ENCODE measurements at places on chromosomes 7 and 10. TPM values are rescaled to one million over a fixed set of nuclear protein-coding genes. Genes with fewer than 3 reads are reported as not detected.

Gene HIPK2
- total RNA-seq, result 61.5 TPM

DNA sequence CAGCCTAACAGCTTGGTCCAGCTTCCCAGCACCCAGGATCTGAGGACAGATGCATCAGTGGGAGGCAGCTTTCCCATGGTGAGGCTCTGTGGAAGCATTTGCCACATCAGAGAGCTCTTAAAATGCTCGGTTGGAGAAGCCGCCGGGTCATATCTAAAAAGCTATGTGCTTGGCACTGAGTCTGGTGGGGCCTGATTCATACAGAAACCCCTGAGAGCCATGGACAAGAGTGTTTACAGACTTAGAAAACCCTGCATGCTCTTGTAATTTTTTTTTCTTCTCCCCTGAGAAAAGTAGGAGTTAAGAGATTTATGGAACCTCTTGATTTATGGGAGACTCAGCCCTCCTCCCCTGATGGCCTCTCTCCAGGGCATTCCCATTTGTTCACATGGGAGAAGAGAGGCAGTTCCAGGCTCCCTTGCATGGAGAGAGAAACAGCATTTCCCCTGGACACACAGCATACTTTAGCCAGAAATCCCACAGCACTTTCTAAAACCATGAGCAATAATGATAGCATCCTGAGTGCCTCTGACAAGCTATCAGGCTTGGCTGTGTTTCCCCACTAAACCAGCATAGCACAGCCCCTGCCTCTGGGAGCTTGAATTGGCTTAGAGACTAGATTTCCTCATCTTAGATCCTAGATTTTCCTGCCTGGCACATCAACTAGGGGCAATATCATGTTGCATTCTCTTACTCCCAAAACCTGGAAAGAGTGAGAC, 322.1 kb upstream of the AUTS2 start:
- no peaks in the 10 kb centered on the region for H3K4me1 ChIP-seq
- H3K27me3 ChIP-seq, result peaks cover 5% of the 10 kb centered on the region
- no peak overlapping the region for H3K27ac ChIP-seq
- no peak for DNase-seq
- no peaks in the 10 kb centered on the region for H3K36me3 ChIP-seq

Gene PNLIP
- total RNA-seq, result not detected

GRCh38 chr7:36403452-36403851, 13.8 kb downstream of the ANLN start:
- no peak overlapping the region for H3K4me3 ChIP-seq
- H3K36me3 ChIP-seq, result peaks cover 26% of the 10 kb centered on the region
- no peaks in the 10 kb centered on the region for H3K27me3 ChIP-seq
- no peak overlapping the region for H3K27ac ChIP-seq
- no peak for DNase-seq

Gene PLXDC2
- 4.1 TPM for total RNA-seq

DNA sequence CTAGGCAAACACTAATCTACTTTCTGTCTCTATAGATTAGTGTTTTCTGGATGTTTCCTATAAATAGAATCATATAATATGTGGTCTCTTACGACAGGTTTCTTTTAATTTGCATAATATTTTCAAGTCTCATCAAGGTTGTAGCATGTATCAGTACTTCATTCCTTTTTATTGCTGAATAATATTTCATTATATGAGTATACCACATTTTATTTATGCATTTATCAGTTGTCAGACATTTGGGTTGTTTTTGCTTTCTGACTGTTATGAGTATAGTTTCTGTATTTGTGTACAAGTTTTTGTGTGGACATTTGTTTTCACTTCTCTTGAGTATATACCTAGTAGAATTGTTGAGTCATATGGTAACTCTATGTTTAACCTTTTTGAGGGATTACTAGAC, 48.2 kb downstream of the SHOC2 start:
- H3K4me3 ChIP-seq, result no peak overlapping the region
- H3K27ac ChIP-seq, result no peak overlapping the region
- no peak for DNase-seq
- no peaks in the 10 kb centered on the region for H3K27me3 ChIP-seq
- peaks cover 5% of the 10 kb centered on the region for H3K4me1 ChIP-seq
- no peaks in the 10 kb centered on the region for H3K36me3 ChIP-seq

DNA sequence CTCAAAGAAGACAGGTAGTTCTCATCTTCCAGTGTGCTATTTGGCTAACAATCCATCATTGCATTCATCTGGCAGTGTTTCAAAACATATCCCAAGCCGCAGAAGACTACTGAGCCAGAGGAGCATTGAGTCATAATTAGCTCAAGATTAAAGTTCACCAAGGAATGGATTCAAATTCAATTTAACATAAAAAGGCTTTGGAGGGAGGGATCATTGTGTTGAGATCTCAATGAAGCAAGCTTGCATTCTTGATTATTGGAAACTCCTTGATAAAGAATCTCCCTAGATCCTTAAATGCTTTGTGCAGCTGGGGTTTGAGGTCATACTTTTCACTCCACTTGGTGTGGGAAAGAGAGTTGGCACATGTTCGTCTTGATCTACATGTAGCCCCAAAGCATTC, 142.8 kb upstream of the SEMA3A start:
- peaks cover 7% of the 10 kb centered on the region for H3K4me1 ChIP-seq
- no peaks in the 10 kb centered on the region for H3K36me3 ChIP-seq
- H3K27ac ChIP-seq, result no peak overlapping the region

DNA sequence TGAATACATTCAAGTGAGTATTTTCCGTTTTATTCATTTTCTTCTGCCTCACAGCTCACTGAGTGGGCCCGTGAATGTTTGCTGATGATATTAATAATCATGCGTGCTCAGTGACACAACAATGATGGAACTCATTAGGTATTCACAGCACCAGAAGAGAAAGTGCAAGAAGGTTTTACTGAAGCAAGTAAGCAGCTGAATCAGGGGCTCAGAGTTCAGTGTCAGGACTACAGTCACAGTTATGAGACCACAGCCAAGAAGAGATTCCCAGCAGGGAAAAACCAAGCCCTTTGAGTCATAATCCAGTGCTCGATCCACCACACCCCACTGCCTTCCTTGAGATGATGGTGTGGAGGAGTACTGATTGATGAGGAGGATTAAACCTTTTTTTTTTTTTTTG, 247.4 kb downstream of the KIAA1217 start:
- H3K4me3 ChIP-seq, result no peak overlapping the region

Gene ADCYAP1R1
- 9.0 TPM for total RNA-seq

GRCh38 chr10:125983161-125983560, 86.8 kb downstream of the FANK1 start:
- no peak overlapping the region for H3K27ac ChIP-seq
- peaks cover 27% of the 10 kb centered on the region for H3K4me1 ChIP-seq
- no peaks in the 10 kb centered on the region for H3K36me3 ChIP-seq
- no peaks in the 10 kb centered on the region for H3K27me3 ChIP-seq
- no peak overlapping the region for H3K4me3 ChIP-seq

DNA sequence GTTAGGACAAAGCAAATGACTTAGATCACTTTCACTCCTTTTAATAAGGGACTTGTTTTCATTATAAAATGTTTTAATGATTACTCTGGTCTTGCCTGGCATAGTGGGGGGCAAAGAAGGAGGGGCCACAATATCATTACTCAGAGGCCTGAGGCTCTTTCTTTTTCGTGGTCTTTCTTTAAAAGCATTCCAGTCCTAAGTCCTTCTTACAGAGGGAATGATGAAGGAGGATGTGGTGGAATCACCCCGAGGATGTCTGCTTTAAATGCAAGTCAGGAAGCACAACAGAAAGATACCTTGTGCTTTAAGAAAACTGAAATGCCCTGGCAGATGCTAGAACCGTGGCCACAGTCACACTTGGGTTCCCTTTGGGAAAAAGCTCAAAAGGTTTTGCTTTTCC, 379.1 kb downstream of the INHBA start:
- H3K4me1 ChIP-seq, result no peaks in the 10 kb centered on the region
- H3K4me3 ChIP-seq, result no peak overlapping the region
- DNase-seq, result no peak

Gene STAMBPL1
- total RNA-seq, result 3.4 TPM

Gene OR2A42
- not detected for total RNA-seq

- H3K27ac ChIP-seq, result no peak overlapping the region
- no peaks in the 10 kb centered on the region for H3K36me3 ChIP-seq
- no peaks in the 10 kb centered on the region for H3K4me1 ChIP-seq
Observed at GRCh38 chr7:22319424-22320403, 37.2 kb downstream of the RAPGEF5 start.

Gene ASB10
- total RNA-seq, result not detected

DNA sequence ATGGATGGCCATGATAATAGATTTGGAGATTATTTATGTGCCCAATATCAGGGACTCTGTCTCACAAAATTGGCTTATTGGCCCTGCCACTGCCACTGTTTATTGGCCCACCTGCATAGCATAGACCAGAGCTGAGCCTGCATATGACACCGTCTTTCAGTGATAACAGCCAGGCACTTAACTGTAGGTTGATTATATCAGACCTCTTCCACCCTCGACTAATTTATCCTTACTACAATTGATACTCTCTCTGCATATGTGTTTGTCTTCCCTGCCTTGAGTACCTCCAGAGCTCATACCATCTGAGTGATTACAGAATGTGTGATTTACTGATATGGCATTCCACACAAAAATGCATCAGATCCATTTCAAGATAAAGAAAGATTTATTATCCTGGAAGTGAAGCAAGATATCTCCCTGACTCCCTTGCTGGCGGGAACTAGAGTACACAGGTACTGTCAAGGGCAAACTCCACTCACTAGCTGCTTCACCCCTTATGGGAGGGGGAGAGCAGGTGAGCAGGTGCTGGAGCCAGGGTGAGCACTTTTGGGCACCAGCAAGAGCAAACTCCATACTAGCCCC, 13.1 kb upstream of the SAMD9L start:
- no peak overlapping the region for H3K4me3 ChIP-seq
- no peaks in the 10 kb centered on the region for H3K4me1 ChIP-seq
- no peaks in the 10 kb centered on the region for H3K36me3 ChIP-seq

GRCh38 chr7:39745320-39745719, 121.9 kb downstream of the RALA start:
- DNase-seq, result no peak
- no peak overlapping the region for H3K4me3 ChIP-seq
- no peak overlapping the region for H3K27ac ChIP-seq
- no peaks in the 10 kb centered on the region for H3K36me3 ChIP-seq

Gene NOM1
- total RNA-seq, result 28.2 TPM

Gene C10orf88
- 11.8 TPM for total RNA-seq

GRCh38 chr10:104415526-104416165, 62.0 kb downstream of the CFAP58 start:
- no peak overlapping the region for H3K4me3 ChIP-seq
- no peaks in the 10 kb centered on the region for H3K27me3 ChIP-seq
- H3K36me3 ChIP-seq, result no peaks in the 10 kb centered on the region
- no peaks in the 10 kb centered on the region for H3K4me1 ChIP-seq

Gene ABHD11
- total RNA-seq, result 26.4 TPM

- no peak overlapping the region for H3K4me3 ChIP-seq
- H3K27me3 ChIP-seq, result no peaks in the 10 kb centered on the region
- H3K27ac ChIP-seq, result no peak overlapping the region
Observed at GRCh38 chr7:84790882-84791281, 396.0 kb downstream of the SEMA3D start.

- no peak overlapping the region for H3K27ac ChIP-seq
- H3K4me3 ChIP-seq, result no peak overlapping the region
- H3K36me3 ChIP-seq, result no peaks in the 10 kb centered on the region
- H3K4me1 ChIP-seq, result no peaks in the 10 kb centered on the region
- no peak for DNase-seq
Observed at GRCh38 chr10:49157229-49157628, 23.4 kb upstream of the FAM170B start.

Gene NOS3
- 6.1 TPM for total RNA-seq

- H3K4me3 ChIP-seq, result no peak overlapping the region
- peak overlapping the region; percentile 73 for H3K27ac ChIP-seq
- peaks cover 3% of the 10 kb centered on the region for H3K36me3 ChIP-seq
- H3K4me1 ChIP-seq, result peaks cover 23% of the 10 kb centered on the region
- no peaks in the 10 kb centered on the region for H3K27me3 ChIP-seq
Observed at GRCh38 chr7:94313926-94314325, 80.8 kb upstream of the COL1A2 start.

Gene FGFBP3
- total RNA-seq, result 420 TPM

DNA sequence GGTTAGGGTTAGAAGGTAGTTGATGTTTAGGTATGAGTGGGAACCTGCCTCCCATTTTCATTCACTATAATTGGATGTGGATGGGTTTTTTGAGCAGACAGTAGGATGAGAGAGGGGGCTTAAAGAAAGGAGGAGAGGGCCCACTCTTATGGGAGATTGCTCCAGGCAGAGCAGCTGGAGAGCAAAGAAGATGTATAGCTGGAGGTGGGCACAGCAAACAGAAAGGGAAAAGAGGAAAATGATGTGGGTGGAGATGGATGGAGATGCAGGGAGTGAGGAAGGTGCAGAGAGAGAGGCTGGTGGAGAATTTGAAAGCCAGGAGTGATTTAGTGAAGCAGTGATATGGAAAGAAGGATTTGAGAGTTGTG, 29.9 kb downstream of the LSMEM1 start:
- H3K4me3 ChIP-seq, result no peak overlapping the region
- H3K36me3 ChIP-seq, result no peaks in the 10 kb centered on the region
- no peak for DNase-seq
- peaks cover under 1% of the 10 kb centered on the region for H3K4me1 ChIP-seq
- H3K27me3 ChIP-seq, result no peaks in the 10 kb centered on the region

Gene ARHGAP21
- 104 TPM for total RNA-seq

Gene MRLN
- total RNA-seq, result not detected

Gene GIMAP1
- not detected for total RNA-seq

GRCh38 chr10:22837351-22837750, 90.5 kb upstream of the ARMC3 start:
- peaks cover 21% of the 10 kb centered on the region for H3K4me1 ChIP-seq
- H3K4me3 ChIP-seq, result no peak overlapping the region
- H3K27me3 ChIP-seq, result no peaks in the 10 kb centered on the region
- no peak for DNase-seq
- no peak overlapping the region for H3K27ac ChIP-seq

Gene VWA2
- not detected for total RNA-seq

GRCh38 chr7:115178835-115179234, 256.9 kb downstream of the MDFIC start:
- H3K27me3 ChIP-seq, result no peaks in the 10 kb centered on the region
- no peak overlapping the region for H3K27ac ChIP-seq
- H3K4me3 ChIP-seq, result no peak overlapping the region
- H3K36me3 ChIP-seq, result no peaks in the 10 kb centered on the region
- no peak for DNase-seq

GRCh38 chr7:101156866-101157589, 2.8 kb downstream of the AP1S1 start:
- H3K36me3 ChIP-seq, result peaks cover 6% of the 10 kb centered on the region
- no peak overlapping the region for H3K27ac ChIP-seq
- peak overlapping the region; percentile 66 for H3K4me3 ChIP-seq
- DNase-seq, result no peak
- H3K27me3 ChIP-seq, result peaks cover 9% of the 10 kb centered on the region
- peaks cover 22% of the 10 kb centered on the region for H3K4me1 ChIP-seq

DNA sequence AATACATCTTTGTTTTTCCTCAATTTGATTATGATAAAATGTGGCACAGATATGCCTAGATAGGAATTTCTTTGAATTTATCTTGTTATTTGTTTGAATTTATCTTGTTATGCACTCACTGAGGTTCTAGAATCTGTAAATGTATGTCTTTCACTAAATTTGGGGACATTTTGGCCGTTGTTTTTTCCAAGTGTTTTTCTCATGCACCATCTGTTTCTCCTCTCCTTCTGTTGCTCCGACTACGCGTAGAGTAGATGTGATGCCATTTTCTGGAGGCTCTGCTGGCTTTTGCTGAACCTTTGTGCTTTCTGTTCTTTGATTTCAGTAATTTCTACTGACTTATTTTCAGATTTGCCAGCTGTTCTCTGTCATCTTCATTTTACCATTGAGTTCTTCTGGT, 101.9 kb downstream of the INPP5A start:
- H3K27ac ChIP-seq, result no peak overlapping the region
- H3K4me1 ChIP-seq, result peaks cover 9% of the 10 kb centered on the region
- no peak for DNase-seq
- H3K4me3 ChIP-seq, result no peak overlapping the region
- H3K27me3 ChIP-seq, result no peaks in the 10 kb centered on the region

All from neural crest cell (in vitro differentiated cells).